Cardiac septum (tissue), 1 donor: ENCODE measurements at places on chromosomes 3 and 15. TPM values are rescaled to one million over a fixed set of nuclear protein-coding genes. Genes with fewer than 3 reads are reported as not detected.
A peak's percentile ranks its signal among the peaks of the same experiment; 100 is the strongest.

- no peak for DNase-seq
These were observed 769 bp downstream of the TAFA4 start for GRCh38 chr3:68931406-68932149.

DNA sequence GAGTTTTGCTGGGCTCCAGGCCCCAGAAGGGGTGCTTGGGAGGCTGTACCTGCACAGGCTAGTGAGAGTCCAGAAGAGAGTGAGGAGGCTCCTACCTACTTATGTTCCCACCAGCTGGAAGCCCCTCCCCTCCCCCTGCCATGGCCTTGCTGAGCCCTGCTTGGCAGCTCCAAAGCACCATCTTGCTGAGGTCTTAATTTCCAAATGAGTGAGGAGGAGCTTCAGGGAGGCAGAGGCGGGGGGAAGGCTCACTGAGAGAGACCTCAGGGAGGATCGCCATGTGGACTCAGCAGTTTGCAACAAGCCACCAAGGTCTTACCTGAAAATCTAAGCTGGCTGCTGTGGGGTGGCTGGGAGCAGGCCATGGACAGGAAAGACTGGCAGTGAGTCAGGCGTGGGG lies 8.7 kb upstream of the CACNA2D2 start:
- no peak for DNase-seq

GRCh38 chr15:65916664-65917406 lies 47.5 kb downstream of the RAB11A start:
- no peak for DNase-seq

DNA sequence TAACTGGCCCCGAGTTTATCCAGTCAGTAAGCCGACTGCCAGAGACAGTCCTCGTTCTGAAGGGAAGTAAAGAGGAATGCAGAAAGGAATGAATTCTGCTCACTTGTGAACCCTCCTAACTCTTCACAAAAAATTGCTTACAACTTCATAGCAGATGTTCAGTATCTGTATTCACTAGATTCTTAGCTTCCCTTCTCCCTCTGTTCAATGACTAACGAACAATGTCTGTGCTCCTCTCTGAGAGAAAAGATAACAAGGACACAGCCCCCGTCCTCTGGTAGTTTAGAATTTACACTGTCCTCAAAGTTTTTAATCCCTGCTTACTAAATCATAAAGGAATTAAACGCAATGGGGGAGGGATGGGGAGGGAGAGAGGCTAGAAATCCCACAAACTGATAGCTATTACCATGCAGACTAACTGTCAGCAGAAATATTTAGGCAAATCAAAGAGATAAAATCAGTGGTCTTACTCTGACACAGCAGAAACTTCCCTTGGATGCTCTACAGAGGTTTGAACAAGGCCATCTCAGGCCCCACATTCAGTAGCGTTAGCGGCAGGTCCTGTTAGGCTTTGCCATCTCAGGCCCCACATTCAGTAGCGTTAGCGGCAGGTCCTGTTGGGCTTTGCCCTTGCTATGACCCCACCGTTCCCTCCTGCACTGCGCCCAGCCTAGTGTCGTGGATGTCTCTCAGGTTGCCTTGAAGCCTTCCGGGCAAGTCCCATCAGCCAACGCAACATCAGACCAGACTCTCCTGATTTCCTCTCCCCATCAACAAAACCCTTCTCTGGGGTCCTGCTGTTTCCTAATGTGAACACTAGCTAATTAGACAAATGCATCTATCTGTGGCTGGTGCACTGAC lies 23.4 kb downstream of the NRROS start:
- no peak for DNase-seq

- DNase-seq: no peak
These were observed 117.1 kb upstream of the TJP1 start for GRCh38 chr15:29939404-29939803.

- DNase-seq: no peak
These were observed 51.7 kb upstream of the TJP1 start for GRCh38 chr15:29873947-29874411.

GRCh38 chr15:74208901-74209559 lies 6.4 kb upstream of the STRA6 start:
- no peak for DNase-seq

DNA sequence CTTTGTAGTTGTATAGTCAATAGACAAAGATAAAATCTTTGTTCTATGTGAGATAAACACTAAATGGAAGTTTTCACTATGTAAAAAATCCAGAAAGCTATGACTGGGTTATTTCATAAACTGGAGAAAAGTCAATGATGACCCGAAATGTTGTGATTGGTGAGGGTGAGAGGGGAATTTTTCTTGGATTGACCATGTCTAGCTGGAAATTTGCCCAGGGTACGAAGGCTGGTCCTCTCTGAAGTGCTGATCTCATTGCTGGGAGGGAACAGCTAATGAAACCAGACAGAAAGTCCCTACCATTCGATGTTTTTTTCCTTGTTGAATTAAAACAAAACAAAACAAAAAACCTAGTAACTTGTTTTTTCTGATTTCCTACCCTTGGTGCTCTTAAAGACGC lies 14.3 kb downstream of the TPRG1 start:
- no peak for DNase-seq

Gene TMC3
- total RNA-seq: not detected

Gene HDAC11
- 30.7 TPM for total RNA-seq

Gene HTR3E
- total RNA-seq: not detected

Gene PARP16
- 4.7 TPM for total RNA-seq

Gene GABRR3
- not detected for total RNA-seq

Gene CPA3
- 1.9 TPM for total RNA-seq

- DNase-seq: no peak
These were observed 652.3 kb upstream of the KCNMB2 start for GRCh38 chr3:177883957-177884356.

DNA sequence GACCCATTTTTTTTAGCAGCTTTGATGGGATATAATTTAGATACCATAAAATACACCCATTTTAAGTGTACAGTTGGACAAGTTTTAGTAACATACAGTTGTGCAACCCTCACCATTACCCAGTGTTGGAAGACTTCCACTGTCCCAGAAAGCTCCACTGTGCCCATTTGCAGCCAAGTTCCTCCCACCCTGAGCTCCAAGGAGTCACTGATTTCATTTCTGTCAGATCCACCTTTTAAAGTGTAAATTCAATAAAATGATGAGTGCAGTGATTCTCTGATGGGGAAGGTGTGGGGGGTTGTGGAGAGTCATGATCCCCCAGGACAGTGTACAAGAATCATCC lies 93.2 kb upstream of the IGF1R start:
- DNase-seq: no peak

Gene NEIL1
- 10.9 TPM for total RNA-seq

Gene FAM174B
- 6.5 TPM for total RNA-seq

Gene PLCL2
- 27.0 TPM for total RNA-seq

DNA sequence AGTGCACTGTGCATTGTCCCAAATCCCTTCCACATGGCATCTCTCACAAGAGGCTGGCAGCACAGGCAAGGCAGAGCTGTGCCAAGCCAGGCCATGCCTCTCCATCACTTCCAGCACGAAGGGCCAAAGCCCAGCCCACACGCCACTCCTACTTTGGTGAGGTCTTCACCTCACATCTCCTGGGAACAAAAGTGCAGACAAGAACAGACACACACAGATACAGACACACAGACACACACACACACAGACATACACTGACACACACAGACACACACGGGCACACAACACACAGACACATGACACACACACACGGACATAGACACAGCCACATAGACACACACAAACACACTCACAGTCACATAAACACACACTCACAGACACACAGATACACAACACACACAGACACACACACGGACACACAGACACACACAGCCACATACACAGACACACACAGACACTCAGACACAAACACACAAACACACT lies 233.3 kb downstream of the UACA start:
- DNase-seq: peak; percentile 19

Gene CCR2
- total RNA-seq: 1.3 TPM

DNA sequence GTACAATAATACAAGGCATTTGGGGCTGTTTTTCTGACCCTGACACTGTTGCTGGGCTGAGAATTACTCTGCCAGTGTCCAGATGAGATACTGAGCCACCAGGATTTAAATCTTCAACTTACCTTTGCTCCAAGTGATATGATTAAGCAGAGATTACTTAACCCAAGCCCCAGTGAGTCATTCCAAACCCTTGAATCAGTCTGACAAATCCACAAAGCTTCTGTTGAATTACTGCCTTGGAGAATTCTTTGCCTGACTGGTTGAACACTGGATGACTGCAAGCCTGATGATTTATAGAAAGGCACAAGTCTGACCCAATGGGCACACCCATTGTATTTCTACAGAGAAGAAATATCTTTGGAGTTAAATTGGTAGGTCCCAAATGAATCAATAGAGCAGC lies 88.2 kb upstream of the TSC22D2 start:
- DNase-seq: no peak

- no peak for DNase-seq
These were observed 123.9 kb downstream of the ZMAT3 start for GRCh38 chr3:178947738-178948137.
